ENCODE measurements at places on chromosomes 2 and 18.

DNA sequence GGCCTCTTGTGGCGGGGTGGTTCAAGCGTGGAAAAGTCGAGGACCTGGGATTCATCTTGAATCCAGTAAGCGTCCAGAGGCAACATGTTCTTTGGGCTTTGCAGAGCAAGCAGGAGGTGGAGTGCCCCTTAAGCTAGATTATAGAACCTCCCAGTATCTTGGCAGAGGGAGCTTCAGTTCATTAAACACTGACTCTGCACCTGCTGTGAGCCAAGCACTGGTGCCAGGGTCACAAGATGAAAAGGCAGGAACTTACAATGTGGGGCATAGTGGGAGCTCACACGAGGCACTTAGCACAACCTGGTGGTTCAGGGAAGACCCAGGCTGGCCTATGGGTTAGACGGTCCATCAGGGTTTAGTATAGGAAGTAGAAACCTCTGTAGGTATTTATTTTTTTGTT, 7.4 kb upstream of the FZD5 start:
- no peak for DNase-seq

- no peak for DNase-seq
Observed at GRCh38 chr2:165440367-165440766, 29.1 kb upstream of the CSRNP3 start.

DNA sequence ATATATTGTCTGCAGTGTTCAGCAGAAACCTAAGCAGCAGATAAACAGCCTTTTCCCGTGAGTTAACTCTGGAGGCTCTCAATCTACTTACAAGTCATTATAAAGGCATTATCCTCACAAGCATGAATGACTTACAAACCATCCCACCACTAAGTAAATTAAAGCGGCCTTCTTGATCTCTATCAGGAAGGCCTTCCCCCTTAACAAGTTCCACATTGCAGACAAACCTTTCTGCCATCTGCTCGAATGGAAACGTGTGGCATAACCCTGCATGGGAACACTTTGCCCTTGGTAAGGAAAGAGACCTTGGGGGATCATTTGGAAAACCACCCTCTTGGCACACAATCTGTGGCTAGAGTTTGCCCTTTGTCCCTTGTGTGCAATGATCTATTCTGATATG, 199.5 kb downstream of the OSR1 start:
- DNase-seq = no peak

DNA sequence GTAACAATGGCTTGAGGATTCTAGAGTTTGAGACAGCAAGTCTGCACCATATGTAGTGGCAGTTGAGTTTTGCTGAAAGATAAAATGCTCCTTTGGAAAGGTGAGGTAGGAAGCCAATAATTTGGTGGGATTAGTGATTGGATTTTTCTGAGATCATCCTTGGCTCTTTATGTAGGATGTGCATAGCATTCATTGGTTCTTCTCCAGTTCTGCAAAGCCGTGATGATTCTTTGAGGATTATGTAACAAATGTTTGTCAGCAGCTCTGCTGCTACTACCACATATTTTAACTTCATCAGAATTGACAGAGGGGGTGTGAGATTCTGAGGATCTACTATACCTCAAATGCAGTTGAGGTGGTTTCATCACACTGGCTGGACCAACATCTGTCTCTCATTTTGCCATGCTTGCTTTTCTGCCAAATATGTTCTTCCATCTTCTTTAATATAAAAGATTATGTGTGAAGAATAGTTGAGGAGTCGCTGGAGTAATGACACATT, 188.9 kb upstream of the RASGRP3 start:
- no peak for DNase-seq

- no peak for DNase-seq
Observed at GRCh38 chr2:157761520-157761919, 114.6 kb downstream of the ACVR1 start.
